ENCODE measurements at places on chromosomes 4 and X.

- peak; percentile 71 for DNase-seq
Observed at GRCh38 chr4:176789955-176790354, 2.8 kb downstream of the VEGFC start.

- DNase-seq = no peak
Observed at GRCh38 chr4:40202474-40202873, 5.6 kb downstream of the RHOH start.

GRCh38 chrX:150478496-150479492 is 89.6 kb upstream of the MTM1 start:
- DNase-seq = no peak

DNA sequence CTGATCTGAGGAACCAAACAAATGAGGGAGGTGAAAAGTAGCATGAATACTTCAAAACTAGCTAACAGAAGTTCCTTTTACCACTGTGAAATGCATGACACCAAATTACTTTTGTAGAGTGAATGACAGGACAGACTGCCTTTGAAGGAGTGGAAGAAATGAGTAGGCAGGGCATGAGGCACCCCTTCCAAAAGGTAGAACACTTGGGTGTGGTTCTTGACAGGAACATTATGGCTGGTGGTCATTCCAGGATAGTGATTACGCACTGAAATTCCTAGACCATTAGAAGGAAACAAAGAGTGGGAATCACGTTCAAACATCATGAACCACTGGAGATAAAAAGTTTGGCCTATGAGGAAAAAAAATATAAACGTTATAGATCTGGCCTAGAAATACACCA is 4.9 kb downstream of the HUWE1 start:
- DNase-seq = no peak

GRCh38 chr4:78058591-78059523 is 1.7 kb downstream of the FRAS1 start:
- no peak for DNase-seq

DNA sequence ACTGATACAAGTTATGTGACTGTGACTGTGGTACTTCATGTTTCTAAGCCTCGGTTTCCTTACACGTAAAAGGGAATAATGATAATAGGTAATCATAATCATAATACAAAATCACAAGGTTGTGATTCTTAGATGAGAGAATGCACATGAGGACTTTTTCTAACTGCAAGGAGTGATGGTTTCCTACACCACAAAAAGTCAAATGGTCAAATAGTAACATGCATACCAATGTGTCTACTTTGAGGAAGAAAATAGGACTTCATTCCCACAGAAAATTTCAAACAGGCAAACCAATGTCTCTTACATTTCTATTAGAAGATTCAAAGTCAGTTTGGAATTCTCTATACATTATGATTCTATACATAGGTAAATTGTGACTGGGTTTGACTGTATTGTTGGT is 368.7 kb upstream of the FTHL17 start:
- no peak for DNase-seq

GRCh38 chr4:2166253-2166652 is 75.7 kb downstream of the HAUS3 start:
- DNase-seq = no peak

GRCh38 chr4:137427411-137427810 is 104.9 kb downstream of the PCDH18 start:
- DNase-seq = no peak

GRCh38 chr4:133997436-133997835 is 204.2 kb downstream of the PABPC4L start:
- DNase-seq = peak; percentile 42

DNA sequence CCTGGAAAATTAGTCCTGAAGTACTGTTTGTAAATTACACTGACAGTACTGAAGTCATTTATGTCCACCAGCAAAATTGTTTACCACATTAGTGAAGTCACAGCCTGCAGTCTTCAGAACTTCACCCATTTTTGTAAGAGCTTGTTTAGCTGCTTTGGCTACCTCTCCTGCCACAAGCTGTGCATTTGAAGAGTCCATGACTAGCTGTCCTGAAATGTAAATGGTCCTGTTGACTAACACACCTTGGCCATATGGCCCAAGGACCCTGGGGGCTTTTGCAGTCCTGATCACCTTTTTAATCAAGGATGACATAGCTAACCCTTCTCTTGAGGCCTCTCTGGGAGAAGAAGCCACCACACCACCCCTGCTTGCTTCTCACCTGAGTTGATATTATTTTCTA is 21.4 kb upstream of the ZNF518B start:
- no peak for DNase-seq

DNA sequence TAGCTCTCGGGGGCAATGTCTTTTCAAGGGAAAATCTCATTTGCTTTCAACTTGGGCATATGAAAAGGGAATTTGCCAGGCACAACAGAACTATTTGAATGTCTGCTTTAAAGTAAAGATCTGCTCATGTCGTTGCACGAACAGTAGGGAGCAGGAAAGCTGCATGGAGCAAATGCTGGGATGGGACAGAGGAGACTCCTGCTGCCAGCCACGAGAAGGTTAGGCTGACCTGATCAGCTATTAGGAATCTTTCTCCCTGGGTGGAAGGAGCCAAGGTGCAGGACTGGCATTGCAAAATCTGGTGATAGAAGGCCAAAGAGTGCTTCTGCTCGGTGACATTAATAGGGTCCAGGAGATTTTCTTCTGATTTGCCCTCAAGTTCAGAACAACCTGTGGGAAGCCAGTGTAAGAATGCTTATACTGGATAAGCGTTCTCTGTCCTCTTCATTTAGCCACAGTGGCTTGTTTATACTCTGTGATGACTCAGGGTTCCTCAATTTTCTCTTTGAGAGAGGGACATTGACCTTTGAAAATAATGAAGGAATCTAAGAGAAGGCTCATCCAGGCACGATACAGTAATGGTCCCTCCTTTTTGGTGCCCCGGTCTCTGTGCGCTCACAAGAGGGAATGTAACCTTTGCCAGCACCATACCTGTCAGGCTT is 22.9 kb downstream of the FHL1 start:
- no peak for DNase-seq

- DNase-seq = no peak
Observed at GRCh38 chr4:148074462-148074861, 342.6 kb downstream of the ARHGAP10 start.

GRCh38 chr4:175424111-175424510 is 388.0 kb downstream of the GPM6A start:
- no peak for DNase-seq

DNA sequence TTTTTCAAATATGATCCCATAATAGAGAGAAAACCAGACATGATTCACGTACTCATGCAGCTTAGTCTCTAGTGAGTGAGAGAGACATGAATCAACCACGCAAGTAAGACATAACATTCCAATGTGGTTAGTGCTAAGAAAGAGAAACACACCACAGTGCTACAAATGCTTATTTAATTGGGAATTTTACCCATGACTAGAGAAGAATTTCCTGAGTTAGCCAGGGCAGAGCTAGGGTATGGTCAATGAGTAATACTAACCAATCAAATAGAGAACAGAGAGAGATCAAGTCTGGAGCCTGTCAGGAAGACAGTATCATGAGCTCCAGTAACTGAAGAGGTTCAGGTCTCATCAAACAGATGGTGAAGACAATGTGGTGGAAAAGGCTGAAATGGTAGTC is 495.2 kb downstream of the PDGFC start:
- DNase-seq = peak; percentile 97

- DNase-seq = no peak
Observed at GRCh38 chr4:172962564-172963353, 205.9 kb upstream of the GALNT7 start.

DNA sequence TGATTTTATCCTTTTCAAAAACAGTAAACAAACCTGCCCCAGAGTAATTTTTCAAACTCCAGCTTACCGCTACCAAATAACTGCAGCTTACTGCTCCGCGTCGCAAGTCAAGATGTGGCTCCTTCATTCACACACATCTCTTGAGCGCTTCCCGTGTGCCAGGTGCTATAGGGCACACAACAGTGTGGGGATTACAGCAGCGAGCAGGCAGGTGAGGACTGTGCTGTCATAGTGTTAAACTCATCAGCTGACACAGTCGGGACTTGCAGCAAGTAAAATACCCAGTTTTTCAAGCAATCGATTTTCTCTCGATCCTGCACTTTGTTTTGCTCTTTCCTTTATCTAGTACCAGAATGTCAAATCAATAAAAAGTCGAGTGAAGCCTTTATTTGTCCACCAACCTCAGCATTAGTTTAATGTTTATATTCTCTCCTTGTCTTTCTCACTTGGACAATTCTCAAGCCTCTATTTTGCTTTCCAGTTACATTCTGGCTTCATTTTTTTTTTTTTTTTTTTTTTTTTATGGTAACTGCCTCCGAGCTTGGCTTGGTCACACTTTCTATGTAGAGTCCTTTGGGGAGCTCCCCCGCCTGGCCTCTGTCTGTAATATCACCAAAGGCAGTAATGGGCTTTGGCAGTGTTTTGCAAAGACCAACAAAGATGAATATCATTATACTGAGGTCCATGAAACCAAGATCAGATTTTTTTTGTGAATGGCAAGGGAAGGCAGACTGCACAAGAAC is 8.3 kb upstream of the ASB5 start:
- DNase-seq = no peak

DNA sequence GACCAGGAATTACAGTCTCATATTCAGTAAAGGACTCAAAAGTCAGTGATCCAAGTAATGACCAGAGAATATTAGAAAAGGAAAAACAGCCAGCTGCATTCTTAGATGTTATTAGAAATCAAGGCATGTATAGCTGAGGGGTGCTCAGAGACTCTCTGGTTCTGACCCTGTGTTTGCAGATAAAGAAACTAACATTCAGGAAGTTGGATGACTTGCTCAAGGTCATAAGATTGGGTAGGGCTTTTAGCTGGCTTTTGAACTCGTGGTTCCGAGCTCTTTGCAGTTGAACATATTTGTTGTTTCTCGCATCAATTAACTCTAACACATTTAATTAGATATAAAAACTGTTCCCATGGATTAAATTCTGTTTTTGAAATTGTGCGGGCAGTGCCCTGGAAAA is 62.5 kb upstream of the ENPP6 start:
- no peak for DNase-seq

DNA sequence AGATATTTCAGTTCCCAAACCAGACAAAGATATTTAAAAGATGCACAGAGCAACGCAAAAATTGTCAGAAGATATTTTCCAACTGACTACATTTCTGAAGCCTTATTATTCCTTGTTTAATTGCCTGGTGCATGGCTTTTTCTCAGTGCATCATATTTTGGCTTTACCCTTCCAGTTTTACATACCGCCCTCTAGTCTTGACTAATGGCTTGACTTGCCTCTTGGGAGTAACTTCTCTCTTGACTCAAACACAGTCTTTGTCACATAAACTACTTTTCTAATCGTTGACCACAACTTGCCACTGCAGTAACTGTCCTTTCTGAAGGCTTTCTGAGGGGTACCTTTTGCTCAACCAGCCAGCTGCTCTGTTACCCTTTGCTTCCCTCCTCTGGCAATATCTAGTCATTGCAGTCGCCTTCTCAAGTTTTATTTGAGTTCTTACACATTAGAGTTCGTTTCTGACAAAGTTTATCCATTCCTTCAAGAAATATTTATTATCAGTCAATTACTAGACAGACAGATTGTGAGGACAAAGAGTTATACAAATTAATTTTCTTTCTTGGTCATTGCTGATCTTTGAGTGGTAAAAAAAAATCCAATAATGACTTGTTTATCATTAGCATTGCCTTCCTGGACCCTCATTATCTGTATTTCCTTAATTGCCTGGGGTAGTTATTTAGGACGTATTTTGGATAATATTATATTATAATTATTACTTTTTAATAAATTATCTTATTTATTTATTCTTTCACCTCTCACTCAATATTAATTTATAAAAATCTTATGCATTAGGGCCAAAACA is 506.9 kb upstream of the PCDH10 start:
- no peak for DNase-seq

DNA sequence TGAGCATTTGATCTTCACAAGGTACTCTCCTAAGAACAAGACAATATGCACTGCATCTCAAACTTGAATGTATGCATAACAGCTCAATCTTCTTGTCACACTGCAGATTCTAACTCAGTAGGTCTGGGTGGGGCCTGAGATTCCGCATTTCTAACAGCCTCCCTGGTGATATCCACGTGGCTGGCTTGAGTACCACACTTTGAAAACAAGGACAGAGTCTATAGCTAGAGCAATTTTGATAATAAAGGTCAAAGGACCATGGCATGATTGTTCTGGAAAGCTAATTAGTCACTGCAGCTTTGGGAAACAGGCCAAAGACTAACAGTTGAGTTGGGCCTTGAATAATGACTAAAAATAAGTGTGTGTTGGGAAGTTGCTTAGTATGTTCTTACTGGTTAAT is 213.3 kb downstream of the GBA3 start:
- DNase-seq = no peak

GRCh38 chr4:182478475-182478874 is 235.3 kb downstream of the TENM3 start:
- DNase-seq = peak; percentile 21

DNA sequence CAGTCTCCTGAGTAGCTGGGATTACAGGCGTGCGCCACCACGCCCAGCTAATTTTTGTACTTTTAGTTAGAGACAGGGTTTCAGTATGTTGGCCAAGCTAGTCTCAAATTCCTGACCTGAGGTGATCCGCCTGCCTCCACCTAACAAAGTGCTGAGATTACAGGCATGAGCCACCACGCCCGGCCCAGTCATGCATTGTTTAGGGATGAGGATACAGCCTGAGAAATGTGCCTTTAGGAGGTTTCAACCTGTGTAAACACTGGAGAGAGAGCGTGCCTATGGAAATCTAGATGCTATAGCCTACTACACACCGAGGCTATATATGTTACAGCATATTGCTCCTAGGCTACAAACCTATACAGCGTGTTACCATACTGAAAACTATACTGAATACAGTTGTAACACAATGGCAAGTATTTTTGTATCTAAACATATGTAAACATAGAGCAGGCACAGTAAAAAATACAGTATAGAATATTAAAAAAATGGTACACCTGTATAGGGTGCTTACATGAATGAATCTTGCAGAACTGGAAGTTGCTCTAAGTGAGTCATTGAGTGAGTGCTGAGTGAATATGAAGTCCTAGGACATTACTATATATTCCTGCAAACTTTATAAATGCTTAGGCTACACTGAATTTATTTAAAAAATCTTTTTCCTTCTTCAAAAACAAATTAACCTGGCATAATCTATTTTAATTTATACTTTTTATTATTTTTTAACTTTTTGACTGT is 588.2 kb upstream of the ADGRL3 start:
- no peak for DNase-seq

DNA sequence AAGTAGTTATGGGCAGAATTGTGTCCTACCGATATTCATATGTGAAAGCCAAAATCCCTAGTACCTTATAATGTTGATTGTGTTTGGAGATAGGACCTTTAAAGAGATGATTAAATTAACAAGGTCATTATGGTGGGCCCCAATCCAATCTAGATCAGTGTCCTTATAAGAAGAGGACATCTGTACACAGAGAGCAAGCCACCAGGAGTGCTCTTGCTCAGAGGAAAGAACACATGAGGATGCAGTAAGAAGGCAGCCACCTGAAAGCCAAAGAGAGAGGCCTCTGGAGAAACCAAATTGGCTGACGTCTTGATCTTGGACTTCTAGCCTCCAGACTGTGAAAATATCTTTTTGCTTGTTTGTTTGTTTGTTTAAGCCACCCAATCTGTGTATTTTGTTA is 1290.8 kb upstream of the PABPC4L start:
- DNase-seq = no peak
